ENCODE measurements at places on chromosomes 7 and 10.

DNA sequence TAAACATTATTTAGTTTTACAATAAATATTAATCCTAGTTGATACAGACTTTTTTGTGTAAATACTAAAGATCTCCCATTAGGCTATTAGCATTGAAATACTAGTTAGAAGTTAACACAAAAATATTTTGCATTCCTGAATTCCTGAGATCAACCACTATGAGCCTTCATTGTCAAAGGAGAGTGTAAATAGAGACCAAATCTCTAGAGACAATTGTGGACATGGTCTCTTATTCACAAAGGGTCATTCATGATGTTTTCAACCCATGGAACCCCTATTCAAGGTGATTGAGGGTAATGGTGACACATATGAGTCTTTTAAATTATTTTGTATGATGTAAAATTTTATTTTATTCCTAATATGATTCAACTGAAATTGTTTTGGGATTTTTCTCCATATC is 1454.8 kb upstream of the LRRTM3 start:
- DNase-seq, result no peak

DNA sequence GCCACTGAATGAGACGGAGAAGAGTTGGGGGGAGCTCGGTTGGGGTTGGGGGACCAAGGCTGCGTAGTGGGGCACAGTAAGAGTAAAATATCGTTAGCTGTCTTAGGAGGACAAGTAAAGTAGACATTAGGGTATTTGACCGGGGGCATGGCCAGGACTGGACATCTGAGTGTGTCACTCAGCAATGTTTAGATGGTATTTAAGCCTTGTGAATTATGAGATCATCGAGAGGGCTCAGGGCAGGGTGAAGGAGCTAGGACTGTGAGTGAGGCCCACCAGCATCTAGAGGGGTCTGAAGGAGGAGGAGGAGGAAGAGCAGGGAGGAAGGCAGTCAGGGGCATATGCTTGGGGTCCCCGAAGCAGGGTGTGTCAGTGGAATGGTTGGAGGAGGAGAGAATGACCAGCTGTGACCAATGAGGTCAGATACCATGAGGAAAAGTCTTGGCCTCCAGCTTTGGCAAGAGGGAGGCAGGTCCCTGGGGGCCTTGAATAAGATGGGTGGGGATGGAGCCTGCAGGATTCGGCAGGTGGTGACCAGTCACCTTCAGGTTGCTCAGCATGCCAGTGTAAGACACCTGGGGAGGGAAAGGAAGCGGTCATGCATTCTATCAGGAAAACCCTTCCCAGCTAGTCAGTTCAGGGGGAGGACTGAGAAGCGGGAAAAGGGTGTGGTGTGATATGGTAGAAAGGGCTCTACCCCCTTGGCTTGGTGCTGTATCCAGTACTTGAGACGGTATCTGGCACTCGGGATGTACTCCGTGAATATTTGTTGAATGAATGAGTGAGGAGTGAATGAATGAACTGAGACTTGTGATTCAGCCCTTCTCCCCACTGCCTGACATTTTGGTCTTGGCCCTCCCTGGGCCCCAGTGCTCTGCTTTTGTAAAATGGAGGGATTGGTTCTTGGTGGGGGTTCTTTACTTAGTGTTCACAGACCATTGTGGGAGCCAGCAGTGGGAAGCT is 34.8 kb upstream of the SH2D4B start:
- DNase-seq, result no peak

DNA sequence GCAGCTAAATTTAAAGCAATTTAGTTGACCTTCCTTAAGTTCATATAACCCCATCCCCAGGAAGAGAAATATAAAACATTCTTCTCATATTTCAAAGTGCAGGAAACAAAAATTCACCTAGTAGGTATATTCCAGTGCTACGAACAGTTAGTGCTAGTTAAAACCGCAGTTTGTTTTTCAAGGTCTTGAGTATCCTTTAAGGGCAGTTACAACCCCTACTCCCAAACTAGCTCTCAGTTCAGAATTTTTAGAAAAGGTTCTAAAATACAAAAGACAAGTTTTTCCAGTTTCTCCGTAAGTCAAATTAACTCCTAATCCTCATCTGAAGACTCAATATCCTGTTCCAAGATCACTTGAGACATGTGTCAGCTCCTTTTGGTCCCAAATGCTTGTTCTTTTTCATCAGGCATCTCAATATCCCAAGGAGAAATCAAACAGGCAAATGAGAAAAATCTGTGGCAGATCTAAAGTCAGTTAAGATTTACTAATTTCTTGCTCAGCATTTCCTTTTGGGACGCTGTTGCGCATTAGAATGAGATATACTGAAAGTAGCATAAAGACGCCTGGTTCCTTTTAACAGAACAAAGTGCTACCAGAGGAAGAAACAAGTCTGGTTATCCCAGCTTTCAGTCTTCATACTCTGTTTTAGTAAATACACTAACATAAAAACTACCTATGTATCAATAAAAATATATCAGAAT is 51.8 kb downstream of the ARHGAP12 start:
- DNase-seq, result no peak

DNA sequence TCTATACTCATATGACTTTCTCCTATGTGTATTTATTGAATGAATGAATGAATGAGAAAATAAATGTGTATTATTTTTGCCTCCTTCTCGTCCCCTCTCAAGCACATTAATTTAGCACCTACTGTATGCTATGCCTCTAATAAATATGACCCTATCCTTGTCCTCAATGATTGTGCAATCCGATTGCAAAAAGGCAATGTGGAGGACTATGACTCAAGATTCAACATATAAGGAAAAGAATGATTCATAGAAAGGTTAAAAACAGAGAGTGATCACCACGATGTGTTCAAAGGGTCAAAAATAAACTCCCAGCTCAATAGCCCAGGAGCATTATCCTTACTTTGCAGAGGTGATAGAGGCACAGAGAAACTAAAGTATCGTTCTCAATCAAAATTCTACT is 322.8 kb upstream of the SORCS1 start:
- no peak for DNase-seq

- no peak for DNase-seq
These were observed 222.9 kb upstream of the SH2B2 start for GRCh38 chr7:102063690-102064180.

DNA sequence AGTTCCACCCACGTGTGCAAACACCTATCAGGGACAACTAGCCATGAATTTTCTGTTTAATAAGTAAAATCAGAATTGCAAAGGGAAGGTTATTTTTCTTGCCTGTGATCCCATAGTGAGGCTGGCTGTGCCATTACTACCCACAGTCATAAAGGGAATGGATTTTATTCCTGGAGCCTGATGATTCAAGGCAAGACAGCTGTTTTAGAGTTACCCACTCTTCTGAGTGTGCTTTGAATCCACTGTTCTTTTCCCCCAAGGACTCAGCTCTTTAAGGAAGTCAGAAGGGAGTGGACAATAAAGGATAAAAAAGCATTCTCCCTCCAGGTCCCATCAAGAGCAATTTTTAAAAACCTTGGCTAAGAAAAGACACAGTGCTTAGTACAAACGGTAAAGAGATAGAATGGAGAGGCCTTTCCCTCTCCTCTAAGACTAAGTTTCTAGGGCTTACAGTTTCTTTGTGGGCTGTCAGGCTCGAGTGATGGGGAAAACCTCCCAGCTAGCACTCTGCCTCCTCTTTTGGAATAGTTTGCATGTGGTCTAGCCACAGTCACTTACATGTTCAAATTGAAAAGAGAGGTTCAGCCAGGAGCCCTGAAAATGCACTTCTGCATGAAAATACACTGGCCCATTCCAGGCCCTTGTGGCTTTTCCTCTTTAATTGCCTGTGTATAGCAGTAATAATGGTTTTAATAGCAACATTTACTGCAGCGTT is 5.1 kb upstream of the LRRC4 start:
- no peak for DNase-seq

DNA sequence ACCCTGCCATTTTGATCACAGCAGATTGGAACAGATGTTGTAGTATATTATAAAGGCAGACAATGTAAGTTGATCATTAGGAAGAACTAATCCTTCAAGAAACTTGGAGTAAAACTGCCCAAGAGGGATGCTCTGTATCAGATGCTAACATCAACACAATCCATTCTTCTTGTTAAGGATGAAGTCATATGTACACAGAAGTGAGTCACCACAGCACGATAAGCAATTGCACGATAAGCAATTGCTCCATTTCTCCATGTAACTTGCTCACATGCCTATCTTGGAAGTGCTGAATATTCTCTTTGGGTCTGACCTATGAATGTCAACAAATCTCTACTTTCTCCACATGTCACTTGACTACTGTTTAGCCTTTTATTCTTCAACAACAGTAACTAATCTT is 41.5 kb upstream of the DMTF1 start:
- no peak for DNase-seq

GRCh38 chr7:47213276-47213675 is 368.6 kb downstream of the TNS3 start:
- no peak for DNase-seq

- no peak for DNase-seq
These were observed 605.7 kb downstream of the TYW1 start for GRCh38 chr7:67602246-67602887.

DNA sequence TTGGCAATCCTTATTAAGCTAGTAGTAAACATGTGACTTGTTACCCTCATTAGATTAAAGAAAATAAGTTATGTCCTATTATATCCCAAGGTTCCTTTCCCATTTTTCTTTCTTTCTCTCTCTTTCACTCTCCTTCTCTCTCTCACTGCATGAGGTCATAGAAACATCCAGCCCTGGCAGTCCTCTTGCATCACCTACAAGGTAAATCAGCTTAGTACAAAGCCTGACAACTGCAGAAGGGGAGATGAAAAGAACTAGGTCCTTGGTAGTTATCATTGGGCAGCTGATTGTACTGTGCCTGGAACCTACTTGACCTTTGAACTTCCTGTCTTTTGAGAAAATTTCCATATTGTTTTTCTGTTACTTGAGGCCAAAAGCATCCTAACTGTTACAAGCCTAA is 307.9 kb upstream of the SP8 start:
- DNase-seq, result no peak

DNA sequence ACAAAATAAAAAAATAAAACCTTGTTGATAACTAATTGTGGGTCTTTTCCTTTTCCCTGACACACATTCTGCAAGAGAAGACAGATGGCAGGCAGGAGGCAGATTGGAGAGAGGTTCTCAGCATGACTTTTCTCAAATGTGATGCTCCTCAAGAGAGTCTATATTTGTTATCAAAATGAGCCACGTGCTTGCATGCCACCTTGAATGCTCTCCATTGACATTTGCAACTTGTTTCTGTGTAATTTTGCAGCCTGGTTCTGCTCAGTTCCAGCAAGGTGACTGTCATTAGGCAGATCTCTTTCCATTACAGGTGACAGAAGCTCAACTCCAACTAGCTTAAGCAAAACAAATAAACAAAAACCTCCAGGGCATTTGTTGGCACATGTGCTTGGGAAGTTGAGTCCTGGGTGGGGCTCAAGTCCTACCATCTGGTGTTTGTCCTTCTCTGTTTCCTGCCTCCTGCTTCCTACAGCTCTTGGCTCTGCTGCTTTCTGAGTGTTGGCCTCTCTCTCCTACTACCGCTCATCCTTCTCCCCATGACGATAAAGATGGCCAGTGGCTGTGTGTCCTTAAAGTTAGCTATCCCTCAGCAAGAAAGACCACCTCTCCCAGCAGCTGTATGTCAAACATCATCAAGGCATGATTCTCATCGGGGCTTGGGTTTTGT is 56.7 kb downstream of the GRK5 start:
- peak; percentile 42 for DNase-seq

DNA sequence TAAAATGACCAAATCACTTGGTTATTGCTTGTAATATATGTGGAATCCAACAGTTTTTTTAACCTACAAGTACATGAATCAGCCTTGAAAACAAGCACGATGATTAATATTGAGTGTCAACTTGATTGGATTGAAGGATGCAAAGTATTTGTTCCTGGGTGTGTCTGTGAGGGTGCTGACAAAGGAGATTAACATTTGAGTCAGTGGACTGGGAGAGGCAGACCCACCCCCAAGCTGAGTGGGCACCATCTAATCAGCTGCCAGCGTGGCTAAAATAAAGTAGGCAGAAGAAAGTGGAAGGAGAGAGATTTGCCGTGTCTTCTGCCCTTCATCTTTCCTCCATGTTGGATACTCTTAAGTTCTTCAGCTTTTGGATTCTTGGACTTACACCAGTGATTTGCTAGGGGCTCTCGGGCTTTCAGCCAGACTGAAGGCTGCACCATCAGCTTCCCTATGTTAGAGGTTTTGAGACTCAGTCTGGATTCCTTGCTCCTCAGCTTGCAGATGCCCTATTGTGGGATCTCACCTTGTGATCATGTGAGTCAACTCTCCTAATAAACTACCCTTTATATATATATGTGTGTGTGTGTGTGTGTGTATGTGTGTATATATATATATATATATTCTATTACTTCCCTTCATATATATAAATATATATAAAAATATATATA is 118.4 kb upstream of the WDR11 start:
- no peak for DNase-seq

DNA sequence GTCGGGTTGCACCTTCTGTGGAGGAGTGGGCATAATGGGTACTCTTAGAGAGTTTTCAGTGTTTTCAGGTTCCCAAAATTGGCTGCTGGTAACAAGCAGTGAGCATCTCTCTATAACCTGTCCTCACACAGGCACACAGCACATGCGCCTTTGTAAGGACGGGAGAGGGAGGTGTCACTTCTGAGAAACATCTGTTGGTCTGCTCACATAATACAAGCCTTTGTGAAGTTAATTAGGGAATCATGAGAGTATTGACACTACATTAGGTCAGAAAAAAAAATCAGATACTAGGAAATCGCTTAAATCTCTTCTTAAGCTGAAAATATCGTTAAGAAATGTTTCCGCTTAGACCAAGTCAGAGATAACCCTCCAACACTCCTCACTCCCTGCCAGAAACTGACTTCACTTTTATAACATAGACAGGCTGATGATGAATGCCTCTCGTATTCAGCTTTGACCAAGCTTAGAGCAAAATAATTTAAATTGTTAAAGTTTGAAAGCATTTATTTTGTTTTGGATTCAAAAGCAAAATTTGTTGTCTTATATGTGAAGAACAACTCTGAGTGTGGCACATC is 769.7 kb downstream of the TNS3 start:
- DNase-seq, result no peak

GRCh38 chr10:72503241-72503640 is 122.6 kb downstream of the MICU1 start:
- DNase-seq, result no peak

GRCh38 chr7:130149281-130150139 is 55.7 kb downstream of the TMEM209 start:
- DNase-seq, result no peak

GRCh38 chr10:13462551-13462950 is 66.3 kb downstream of the BEND7 start:
- no peak for DNase-seq

- no peak for DNase-seq
These were observed 25.2 kb downstream of the ABCB1 start for GRCh38 chr7:87575521-87575920.

- DNase-seq, result no peak
These were observed 124.6 kb upstream of the NRBF2 start for GRCh38 chr10:63008491-63008890.
